ENCODE measurements at places on chromosomes 12 and 14. TPM values are rescaled to one million over a fixed set of nuclear protein-coding genes. Genes with fewer than 3 reads are reported as not detected.

The KCNK10 gene
- polyA plus RNA-seq, result not detected

The CEBPE gene
- not detected for polyA plus RNA-seq

The CLEC6A gene
- polyA plus RNA-seq, result not detected

The INSM2 gene
- polyA plus RNA-seq, result not detected

The FAM90A1 gene
- 0.12 TPM for polyA plus RNA-seq

The KRT83 gene
- not detected for polyA plus RNA-seq

The KMT2D gene
- 22.8 TPM for polyA plus RNA-seq

The VRTN gene
- not detected for polyA plus RNA-seq

The AHNAK2 gene
- polyA plus RNA-seq, result not detected

The ENDOU gene
- polyA plus RNA-seq, result not detected

The HOXC6 gene
- not detected for polyA plus RNA-seq

The NINJ2 gene
- polyA plus RNA-seq, result 47.1 TPM

The HSP90B1 gene
- 348 TPM for polyA plus RNA-seq

The RTN1 gene
- polyA plus RNA-seq, result not detected

The ACACB gene
- 1.4 TPM for polyA plus RNA-seq

The APOF gene
- not detected for polyA plus RNA-seq

Measured in CD8-positive, alpha-beta memory T cell (primary cell).